MCF 10A (cell line): ENCODE measurements at places on chromosomes 11 and 22.

DNA sequence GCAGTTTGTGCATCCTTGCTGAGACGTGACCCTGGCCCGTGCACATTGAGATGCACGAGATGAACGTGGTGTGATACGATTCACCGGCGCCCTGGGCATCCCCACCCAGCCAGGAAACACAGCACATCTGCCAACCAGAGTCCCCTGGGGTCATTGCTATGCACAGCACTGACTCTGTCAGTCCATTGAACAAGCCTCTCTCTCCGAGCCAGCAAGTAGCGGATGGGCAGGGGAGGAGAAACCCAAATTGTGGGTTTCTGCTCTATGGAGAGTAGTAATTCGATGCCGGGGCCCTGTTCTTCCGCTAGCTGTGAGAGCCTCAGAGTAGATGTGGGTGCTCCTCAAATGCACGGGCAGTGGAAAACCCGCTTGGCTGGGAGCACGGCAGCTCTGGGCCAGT lies 85.1 kb downstream of the ARHGAP8 start:
- peaks cover 11% of the 10 kb centered on the region for H3K36me3 ChIP-seq
- H3K4me1 ChIP-seq = no peaks in the 10 kb centered on the region
- H3K4me3 ChIP-seq = no peak overlapping the region
- no peak for DNase-seq
- H3K27ac ChIP-seq = no peak overlapping the region

- peaks cover 44% of the 10 kb centered on the region for H3K36me3 ChIP-seq
- peak; percentile 57 for DNase-seq
- peak overlapping the region; percentile 85 for H3K4me3 ChIP-seq
- H3K27me3 ChIP-seq = no peaks in the 10 kb centered on the region
- H3K27ac ChIP-seq = peak overlapping the region; percentile 80
These were observed 1.5 kb downstream of the MAFF start for GRCh38 chr22:38203090-38203810.

DNA sequence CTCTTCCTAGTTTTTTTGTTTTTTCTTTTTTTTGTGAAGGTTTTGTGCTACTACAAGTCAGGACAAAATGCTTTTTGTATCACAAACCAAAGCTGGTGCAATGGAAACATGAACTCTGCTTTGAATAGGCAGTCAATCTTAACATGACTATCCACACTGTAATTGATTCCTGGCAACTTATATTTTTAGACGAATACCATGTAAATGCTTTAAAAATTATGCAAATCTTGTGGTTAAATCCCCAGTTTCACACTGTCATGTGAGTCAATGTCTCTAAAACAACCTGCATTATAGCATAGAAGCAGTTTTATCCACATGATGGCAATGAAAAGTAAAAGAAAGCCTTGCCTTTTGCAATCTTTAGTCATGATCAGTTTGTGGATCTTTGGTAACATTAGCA lies 8.9 kb downstream of the TRPC6 start:
- H3K36me3 ChIP-seq = no peaks in the 10 kb centered on the region
- H3K27me3 ChIP-seq = no peaks in the 10 kb centered on the region
- no peak overlapping the region for H3K27ac ChIP-seq
- no peaks in the 10 kb centered on the region for H3K4me1 ChIP-seq
- no peak for DNase-seq

DNA sequence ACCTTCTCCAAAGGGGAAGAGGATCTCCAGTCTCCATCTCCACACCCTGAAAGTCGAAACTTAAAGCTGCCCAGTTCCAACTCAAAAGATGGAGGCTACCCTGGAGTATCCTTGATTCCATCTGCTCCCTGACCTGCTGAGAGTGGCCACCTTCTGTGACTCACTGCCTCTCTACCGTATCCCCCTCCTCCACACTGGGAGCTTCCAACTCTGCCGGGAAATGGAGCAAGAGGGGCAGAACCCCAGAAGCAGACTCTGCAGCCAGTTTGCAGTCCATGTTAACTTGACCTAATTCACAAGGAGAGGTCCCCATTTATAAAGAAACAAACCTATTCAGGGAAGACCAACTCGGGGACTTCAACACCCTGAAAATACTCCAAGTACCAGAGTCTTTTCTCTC lies 22.0 kb upstream of the IRAG1 start:
- no peak overlapping the region for H3K4me3 ChIP-seq
- peaks cover 3% of the 10 kb centered on the region for H3K4me1 ChIP-seq
- no peak overlapping the region for H3K27ac ChIP-seq
- peak; percentile 22 for DNase-seq
- no peaks in the 10 kb centered on the region for H3K36me3 ChIP-seq

DNA sequence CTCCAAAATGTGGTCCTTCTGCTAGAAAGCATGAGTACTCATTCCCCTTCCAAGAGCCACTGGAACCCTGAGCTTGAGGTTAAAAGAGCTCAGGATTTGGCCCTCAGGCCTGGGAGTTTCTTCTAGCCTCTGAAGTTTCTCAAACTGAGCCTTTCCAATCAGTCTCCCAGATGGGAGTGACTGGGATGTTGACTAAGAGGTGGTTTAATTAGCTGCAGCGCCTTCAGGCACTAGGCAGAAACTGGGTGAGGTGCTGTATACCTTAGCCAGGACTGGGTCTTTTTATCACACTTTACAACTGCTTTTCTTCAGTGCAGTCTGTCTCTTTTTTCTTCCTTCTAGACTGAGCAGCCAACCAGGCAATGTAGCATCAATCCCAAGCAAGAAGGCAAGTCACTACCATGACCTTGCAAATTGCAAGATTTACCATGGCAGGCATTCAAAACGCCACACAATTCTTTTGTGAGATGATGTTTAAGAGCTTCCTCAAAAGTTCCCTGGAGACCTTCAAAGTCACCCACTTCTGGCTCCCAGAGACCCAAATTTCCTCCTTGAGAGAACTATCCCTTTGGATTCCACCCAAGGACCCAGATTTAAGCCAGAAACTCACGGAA lies 93.0 kb downstream of the SLC1A2 start:
- H3K36me3 ChIP-seq = no peaks in the 10 kb centered on the region
- no peak overlapping the region for H3K27ac ChIP-seq

GRCh38 chr11:74142624-74143023 lies 28.2 kb downstream of the C2CD3 start:
- no peaks in the 10 kb centered on the region for H3K27me3 ChIP-seq
- H3K4me3 ChIP-seq = no peak overlapping the region
- peak overlapping the region; percentile 13 for H3K27ac ChIP-seq
- DNase-seq = no peak
- no peaks in the 10 kb centered on the region for H3K36me3 ChIP-seq
- peaks cover 40% of the 10 kb centered on the region for H3K4me1 ChIP-seq

GRCh38 chr11:61429346-61429690 lies 457 bp downstream of the CPSF7 start:
- H3K4me3 ChIP-seq = peak overlapping the region; percentile 98
- peak overlapping the region; percentile 99 for H3K27ac ChIP-seq
- H3K27me3 ChIP-seq = no peaks in the 10 kb centered on the region
- H3K4me1 ChIP-seq = no peaks in the 10 kb centered on the region
- peak; percentile 35 for DNase-seq
- H3K36me3 ChIP-seq = peaks cover 62% of the 10 kb centered on the region

DNA sequence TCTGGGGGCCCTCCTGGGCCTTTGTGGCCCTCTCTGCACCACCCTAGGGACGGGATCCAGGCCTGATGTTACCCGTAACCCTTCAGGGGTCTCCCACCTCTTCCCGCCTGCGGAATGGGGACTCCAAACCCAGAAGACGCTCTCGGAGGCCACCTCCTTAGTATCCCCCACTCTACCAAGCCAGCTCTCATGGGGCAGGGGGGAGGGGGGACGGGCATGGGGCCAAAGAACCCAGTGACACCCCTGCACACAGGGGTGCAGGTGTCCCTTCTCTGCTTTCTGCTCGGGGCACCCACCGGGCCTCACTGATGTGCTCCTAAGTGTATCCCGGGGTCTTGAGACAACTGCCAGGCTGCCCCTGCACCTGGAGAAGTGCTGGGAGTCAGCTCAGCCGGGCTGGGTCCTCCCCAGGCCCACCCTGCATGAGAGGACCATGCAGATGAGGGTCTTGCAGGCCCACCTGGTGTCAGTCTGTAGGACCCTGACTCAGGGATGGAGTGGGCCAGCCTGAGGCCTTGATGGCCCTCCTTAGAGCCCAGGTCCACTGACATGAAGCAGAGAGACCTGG lies 176.9 kb downstream of the IGLL1 start:
- no peaks in the 10 kb centered on the region for H3K36me3 ChIP-seq
- peaks cover 29% of the 10 kb centered on the region for H3K27me3 ChIP-seq
- DNase-seq = no peak
- H3K27ac ChIP-seq = no peak overlapping the region
- H3K4me3 ChIP-seq = no peak overlapping the region

DNA sequence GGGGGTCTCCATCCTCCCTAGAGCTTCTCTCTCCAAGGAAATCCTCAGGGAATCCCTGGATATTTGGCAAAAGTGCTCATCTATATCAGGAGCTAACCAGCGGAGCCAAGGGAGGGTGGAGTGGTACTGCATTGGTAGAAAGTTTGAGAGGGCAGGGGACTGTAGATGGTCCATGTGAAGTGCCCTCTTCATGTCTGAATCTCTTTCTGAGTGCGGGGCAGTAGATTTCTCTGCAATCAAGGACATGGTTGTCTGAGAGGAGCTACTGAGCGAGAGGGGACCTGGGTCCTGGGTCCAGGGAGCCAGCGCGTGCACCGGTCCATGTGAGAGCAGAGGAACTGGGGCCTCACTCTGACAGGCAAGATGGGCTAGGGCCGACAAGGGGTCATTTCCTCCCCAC lies 701 bp downstream of the DIXDC1 start:
- no peak for DNase-seq
- peaks cover 60% of the 10 kb centered on the region for H3K4me1 ChIP-seq
- H3K27ac ChIP-seq = peak overlapping the region; percentile 8
- H3K27me3 ChIP-seq = no peaks in the 10 kb centered on the region
- no peaks in the 10 kb centered on the region for H3K36me3 ChIP-seq
- H3K4me3 ChIP-seq = peak overlapping the region; percentile 71
